ENCODE measurements at places on chromosomes 2 and 18. TPM values are rescaled to one million over a fixed set of nuclear protein-coding genes. Genes with fewer than 3 reads are reported as not detected.

VWA3B gene
- not detected for total RNA-seq

- DNase-seq, result no peak
These were observed 129.4 kb upstream of the CNTNAP5 start for GRCh38 chr2:123895651-123896050.

FOXI3 gene
- total RNA-seq, result not detected

GRCh38 chr2:213500881-213501280 lies 216.6 kb downstream of the SPAG16 start:
- no peak for DNase-seq

- no peak for DNase-seq
These were observed 269.5 kb downstream of the NEDD4L start for GRCh38 chr18:58313491-58314032.

DNA sequence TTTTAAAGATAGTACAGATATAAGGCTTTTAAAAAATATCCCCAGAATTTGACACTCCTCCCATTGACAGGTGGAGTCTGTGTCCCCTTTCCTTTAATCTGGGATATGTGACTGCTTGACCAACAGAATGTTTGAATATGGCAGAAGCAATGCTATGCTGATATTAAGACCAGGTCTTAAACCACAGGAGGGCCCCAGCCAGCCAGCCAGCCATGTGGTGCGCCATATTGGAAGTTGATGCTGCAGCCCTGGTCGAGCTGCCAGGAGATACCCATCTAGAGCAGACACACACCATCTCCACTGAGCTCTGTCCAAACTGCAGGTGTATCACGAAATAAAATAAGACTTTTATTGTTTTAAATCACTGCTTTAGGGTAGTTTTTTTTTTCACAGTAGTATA lies 122.3 kb upstream of the CAB39 start:
- DNase-seq, result no peak
